ENCODE measurements at places on chromosomes 12 and 14. TPM values are rescaled to one million over a fixed set of nuclear protein-coding genes. Genes with fewer than 3 reads are reported as not detected.

TAC3 gene
- total RNA-seq, result not detected

LBHD2 gene
- not detected for total RNA-seq

USP44 gene
- 1.4 TPM for total RNA-seq

MANSC4 gene
- total RNA-seq, result not detected

PAH gene
- total RNA-seq, result 1.5 TPM

NOVA1 gene
- 7.5 TPM for total RNA-seq
